Sigmoid colon (tissue), 7 donors: ENCODE measurements at places on chromosomes 3 and 15. TPM values are rescaled to one million over a fixed set of nuclear protein-coding genes. Genes with fewer than 3 reads are reported as not detected.

DNA sequence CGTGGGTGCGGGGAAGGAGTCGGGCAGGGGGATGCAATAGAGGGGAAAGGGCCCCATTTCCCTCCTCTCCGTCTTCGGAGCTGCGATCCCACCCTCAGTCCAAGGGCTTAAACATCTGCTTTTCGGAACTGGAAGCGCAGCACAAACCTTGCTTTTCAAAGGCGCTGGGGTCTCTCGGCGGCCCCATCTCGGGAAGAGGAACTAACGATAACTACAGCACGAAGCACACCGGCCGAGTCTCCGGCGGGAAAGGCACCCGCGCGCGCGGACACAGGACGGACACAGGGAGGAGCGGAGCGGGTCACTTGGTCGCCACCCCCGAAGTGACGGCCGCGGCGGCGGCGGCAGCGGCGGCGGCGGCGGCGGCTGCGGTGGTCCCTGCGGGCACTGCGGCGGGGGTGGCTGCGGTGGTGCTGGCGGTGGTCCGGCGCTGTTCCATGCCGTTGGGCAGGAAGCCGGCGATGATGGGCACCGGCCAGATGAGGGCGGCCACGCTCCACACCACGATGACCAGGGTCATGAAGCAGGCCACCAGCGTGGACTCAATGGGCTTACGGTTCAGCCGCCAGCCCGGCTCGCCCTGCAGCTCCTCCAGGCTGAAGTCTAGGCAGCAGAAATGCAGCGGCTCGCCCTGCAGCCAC lies 1.1 kb downstream of the TMEM158 start:
- H3K27me3 ChIP-seq = no peaks in the 10 kb centered on the region
- DNase-seq = peak; percentile 82
- H3K4me1 ChIP-seq = peaks cover 23% of the 10 kb centered on the region
- no peak overlapping the region for H3K27ac ChIP-seq
- H3K4me3 ChIP-seq = peak overlapping the region; percentile 26
- H3K36me3 ChIP-seq = no peaks in the 10 kb centered on the region

- no peaks in the 10 kb centered on the region for H3K36me3 ChIP-seq
- H3K4me1 ChIP-seq = no peaks in the 10 kb centered on the region
- peak; percentile 22 for DNase-seq
- no peaks in the 10 kb centered on the region for H3K27me3 ChIP-seq
Observed at GRCh38 chr3:49787536-49787935, 1.2 kb upstream of the IP6K1 start.

- H3K27ac ChIP-seq = no peak overlapping the region
- H3K4me3 ChIP-seq = no peak overlapping the region
- H3K4me1 ChIP-seq = no peaks in the 10 kb centered on the region
- no peaks in the 10 kb centered on the region for H3K27me3 ChIP-seq
- no peak for DNase-seq
Observed at GRCh38 chr3:132549890-132550578, 47.0 kb upstream of the ACKR4 start.

GRCh38 chr3:136069933-136070332 lies 104.4 kb downstream of the PPP2R3A start:
- H3K27ac ChIP-seq = peak overlapping the region; percentile 68
- H3K36me3 ChIP-seq = no peaks in the 10 kb centered on the region
- no peak for DNase-seq
- no peak overlapping the region for H3K4me3 ChIP-seq
- H3K27me3 ChIP-seq = no peaks in the 10 kb centered on the region

DNA sequence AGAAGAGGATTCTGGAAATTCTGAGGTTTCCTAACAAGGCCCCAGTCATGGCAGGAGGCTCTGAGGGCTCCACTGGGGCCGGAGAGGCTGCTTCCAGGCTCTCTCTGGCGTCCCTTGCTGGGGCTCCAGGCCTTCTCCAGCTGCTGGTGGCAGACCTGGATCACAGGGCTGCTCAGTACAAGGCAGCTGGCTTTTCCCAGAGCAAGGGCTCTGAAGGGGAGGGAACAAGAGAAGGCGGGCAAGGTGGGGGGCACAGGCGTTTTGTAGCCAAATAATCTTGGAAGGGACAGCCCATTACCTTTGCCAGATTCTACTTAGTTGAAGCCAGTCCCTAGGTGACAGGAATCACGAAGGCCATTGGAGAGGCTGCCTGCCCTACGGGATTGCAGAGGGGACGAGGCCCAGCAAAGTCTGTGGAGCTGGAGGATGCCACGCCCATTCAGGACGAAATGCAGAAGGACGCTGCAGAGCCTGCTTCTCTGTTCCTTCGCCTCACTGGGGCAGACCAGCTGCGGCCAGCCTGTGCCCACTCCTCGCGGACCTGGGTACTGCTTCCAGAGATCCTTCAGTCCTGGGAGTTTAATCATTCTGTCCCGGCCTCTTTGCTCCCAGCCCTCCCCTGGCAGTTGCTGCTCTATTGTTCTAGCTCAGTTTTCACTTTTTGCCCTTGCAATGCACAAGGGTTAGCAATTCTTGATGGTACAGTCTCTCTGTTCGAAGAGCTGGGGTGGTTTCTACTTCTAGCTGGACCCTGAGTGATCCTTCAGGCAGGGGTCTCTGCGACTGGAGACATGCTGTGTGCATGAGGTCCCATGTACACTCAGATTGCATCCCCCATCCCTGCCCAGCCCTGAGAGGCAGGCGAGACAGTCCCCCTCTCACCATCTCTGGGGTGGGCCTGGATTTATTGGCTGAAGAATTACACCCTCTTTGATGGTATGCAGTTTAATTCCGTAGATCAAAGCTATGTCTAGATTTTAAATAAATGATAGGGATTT lies 149.3 kb upstream of the MEF2A start:
- H3K27ac ChIP-seq = no peak overlapping the region
- no peaks in the 10 kb centered on the region for H3K27me3 ChIP-seq
- no peaks in the 10 kb centered on the region for H3K36me3 ChIP-seq

DNA sequence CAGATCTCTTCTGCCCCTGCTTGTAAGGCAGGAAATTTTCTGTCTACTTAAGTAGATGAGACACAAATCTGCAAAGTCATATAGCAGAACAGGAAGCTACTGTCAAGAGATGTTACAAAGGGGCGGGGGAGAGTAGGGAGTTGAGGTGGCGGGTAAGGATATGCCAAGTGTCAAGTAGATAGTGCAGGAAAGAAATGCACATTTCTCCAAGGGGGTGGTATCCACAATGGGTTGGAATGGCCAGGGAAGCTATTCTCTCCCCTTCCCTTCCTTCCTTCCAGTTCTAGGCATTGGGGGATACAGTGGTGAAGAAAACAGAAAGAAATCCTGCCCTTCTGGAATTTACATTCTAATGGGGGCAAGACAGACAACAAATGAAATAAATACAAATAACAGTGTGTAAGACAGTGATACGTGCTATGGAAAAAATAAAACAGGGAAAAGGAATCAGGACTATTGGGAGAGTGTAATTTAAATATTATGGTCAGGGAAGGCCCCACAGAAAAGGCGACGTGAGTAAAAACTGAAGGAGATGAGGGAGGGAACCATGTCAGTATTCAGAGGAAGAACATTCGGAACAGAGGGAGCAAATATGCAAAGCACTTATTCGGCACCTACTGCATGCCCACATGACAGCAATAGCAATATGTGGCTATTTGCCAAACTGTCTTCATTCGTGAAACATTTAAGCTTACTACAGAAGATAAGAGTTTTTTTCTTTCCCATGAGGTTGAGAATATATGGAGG lies 42.8 kb upstream of the RNU6-1 start:
- H3K36me3 ChIP-seq = no peaks in the 10 kb centered on the region
- H3K27me3 ChIP-seq = no peaks in the 10 kb centered on the region
- DNase-seq = no peak
- no peaks in the 10 kb centered on the region for H3K4me1 ChIP-seq
- peak overlapping the region; percentile 82 for H3K27ac ChIP-seq
- H3K4me3 ChIP-seq = no peak overlapping the region

- H3K27ac ChIP-seq = no peak overlapping the region
- no peaks in the 10 kb centered on the region for H3K27me3 ChIP-seq
- H3K4me1 ChIP-seq = no peaks in the 10 kb centered on the region
- DNase-seq = no peak
- no peaks in the 10 kb centered on the region for H3K36me3 ChIP-seq
Observed at GRCh38 chr3:142657033-142657432, 60.8 kb downstream of the PLS1 start.

DNA sequence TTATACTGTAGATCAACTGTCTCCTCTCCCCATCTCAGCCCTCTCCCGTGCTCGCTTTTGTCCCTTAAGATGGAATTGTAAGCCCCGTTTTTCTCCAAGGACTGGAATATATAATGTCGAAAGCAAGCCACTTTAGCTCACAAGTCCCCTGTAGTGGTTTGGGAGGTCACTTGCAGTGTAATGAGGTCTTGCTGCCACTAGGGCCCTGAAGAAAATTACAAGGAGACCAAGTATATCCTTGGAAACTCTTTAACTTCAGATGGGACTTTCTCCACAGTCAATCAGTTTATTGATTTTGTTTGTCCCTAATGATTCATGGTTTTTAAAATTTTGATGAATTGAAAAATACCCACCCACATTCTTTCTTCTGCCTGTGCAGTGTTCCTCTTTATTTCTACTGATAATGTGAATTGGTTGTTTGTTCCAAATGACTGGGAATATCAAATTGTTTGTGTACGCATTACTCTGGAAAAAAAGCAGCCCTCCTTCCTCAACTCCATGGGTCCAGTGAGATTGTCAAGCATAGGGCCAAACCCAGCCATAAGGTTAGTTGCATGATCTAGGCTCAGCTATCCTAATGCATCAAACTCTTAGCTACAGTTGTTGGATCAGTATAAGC lies 294.8 kb downstream of the MCTP2 start:
- DNase-seq = no peak
- H3K27me3 ChIP-seq = no peaks in the 10 kb centered on the region
- H3K4me3 ChIP-seq = no peak overlapping the region
- H3K27ac ChIP-seq = no peak overlapping the region

- no peak overlapping the region for H3K27ac ChIP-seq
- DNase-seq = no peak
- no peak overlapping the region for H3K4me3 ChIP-seq
- no peaks in the 10 kb centered on the region for H3K36me3 ChIP-seq
- H3K27me3 ChIP-seq = no peaks in the 10 kb centered on the region
Observed at GRCh38 chr3:183534249-183534648, 21.3 kb downstream of the KLHL6 start.

DNA sequence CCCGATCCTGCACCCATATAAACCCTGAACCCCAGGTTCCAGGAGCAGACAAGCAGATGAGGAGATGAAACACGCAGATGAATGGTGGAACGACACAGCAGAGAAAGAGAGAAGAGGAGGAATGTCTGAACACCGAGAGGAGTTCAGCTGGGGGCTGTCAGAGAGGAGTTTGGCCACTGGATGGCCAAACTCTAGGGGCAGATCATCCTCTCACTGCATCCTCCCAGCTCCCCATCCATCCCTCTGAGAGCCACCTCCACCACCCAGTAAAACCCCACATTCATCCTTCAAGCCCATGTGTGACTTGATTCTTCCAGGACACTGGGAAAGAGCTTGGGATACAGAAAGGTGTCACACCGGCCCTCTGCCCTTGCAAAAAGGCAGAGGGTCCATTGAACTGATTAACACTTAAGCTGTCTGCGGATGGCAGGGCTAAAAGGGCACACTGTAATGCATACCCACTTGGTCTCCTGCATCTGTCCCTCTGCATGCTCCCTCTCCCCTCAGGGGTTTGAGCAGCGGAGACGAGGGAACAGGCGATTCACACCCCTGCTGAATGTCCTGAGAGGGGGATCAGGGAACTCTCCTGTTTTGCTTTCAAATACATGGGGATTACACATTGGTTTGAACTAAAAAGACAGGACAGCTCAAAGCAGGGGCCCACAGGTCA lies 53.8 kb downstream of the TMED3 start:
- H3K27me3 ChIP-seq = no peaks in the 10 kb centered on the region
- no peaks in the 10 kb centered on the region for H3K36me3 ChIP-seq
- no peak overlapping the region for H3K4me3 ChIP-seq
- H3K27ac ChIP-seq = no peak overlapping the region
- DNase-seq = no peak

DNA sequence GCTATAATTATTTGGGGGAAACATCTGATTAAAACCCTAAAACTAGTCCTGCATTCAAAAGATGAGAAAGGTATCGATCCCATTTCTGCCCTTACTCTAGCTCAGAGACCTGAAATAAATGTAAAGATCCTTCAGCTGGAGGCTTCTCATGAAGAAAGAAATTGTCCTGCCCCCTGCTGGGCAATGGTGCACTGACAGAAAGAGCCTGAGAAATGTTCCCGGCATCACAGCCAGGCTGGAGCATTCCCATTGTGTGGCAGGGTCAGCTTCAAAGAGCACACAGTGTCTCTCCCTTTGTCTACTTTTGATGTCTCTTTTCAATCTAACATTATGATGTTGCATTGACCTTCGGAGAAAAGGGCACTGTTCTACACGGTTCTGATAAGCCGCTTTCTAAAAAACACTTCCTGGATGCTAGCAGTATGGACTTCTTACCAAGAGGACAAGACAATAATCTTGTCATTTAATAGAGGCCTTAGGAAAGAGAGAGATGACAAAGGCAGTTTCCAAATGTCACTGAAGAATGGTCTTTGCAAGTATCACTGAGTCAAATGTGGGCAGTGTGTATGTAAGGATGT lies 287.5 kb downstream of the MAGI1 start:
- no peaks in the 10 kb centered on the region for H3K36me3 ChIP-seq
- no peak for DNase-seq
- no peak overlapping the region for H3K4me3 ChIP-seq
- H3K27me3 ChIP-seq = no peaks in the 10 kb centered on the region
- H3K4me1 ChIP-seq = no peaks in the 10 kb centered on the region

GRCh38 chr3:168116279-168116678 lies 20.6 kb upstream of the GOLIM4 start:
- H3K4me1 ChIP-seq = no peaks in the 10 kb centered on the region
- H3K4me3 ChIP-seq = no peak overlapping the region
- DNase-seq = peak; percentile 67
- H3K27ac ChIP-seq = no peak overlapping the region
- H3K27me3 ChIP-seq = no peaks in the 10 kb centered on the region

DNA sequence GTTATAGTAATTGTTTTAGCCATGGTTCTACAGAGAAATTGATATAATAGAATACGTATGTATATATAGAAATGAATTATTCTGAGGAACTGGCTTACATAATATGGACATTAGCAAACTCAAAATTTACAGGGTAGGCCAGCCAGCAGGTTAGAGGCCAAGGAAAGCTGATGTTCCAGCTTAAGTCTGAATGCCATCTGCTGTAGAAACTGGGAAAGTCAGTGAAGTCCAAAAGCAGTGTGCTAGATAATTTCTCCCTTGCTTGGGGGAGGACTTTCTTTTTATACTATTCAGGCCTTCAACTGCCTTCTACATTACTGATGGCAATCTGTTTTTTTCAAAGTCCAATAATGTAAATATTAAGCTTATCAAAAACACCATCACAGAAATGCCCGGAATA lies 1174.7 kb downstream of the ZPLD1 start:
- no peak overlapping the region for H3K4me3 ChIP-seq
- no peak for DNase-seq
- H3K36me3 ChIP-seq = no peaks in the 10 kb centered on the region
- H3K4me1 ChIP-seq = no peaks in the 10 kb centered on the region
- no peaks in the 10 kb centered on the region for H3K27me3 ChIP-seq

PLCH1 gene
- total RNA-seq = 0.83 TPM
